Stimulated activated CD4-positive, alpha-beta T cell treated with anti-CD3 and anti-CD28 coated beads, Interleukin-2, amount 100 ng/mL, for 48 hours (primary cell): ENCODE measurements at places on chromosomes 5 and 9.

DNA sequence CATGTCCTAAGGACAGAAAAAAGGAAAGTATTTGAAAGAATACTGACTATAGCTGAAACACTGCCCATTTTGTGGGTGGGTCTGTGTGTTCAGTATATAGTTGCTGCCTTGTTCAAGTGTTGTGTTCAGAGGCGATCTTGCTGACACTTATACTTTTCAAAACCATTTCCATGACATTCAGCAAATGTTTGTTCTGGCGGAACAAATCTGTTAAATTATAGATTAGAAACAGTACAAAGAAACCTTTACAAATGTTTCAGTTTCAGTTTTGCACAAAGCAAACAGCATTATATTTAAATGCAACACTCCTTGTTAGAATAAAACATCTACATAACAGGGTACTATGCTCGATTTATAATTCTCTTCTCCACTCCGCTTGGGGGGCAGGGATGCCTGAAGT, 2276.3 kb downstream of the MAT2B start:
- DNase-seq: no peak

GRCh38 chr5:95050708-95051107, 234.2 kb downstream of the MCTP1 start:
- DNase-seq: no peak

DNA sequence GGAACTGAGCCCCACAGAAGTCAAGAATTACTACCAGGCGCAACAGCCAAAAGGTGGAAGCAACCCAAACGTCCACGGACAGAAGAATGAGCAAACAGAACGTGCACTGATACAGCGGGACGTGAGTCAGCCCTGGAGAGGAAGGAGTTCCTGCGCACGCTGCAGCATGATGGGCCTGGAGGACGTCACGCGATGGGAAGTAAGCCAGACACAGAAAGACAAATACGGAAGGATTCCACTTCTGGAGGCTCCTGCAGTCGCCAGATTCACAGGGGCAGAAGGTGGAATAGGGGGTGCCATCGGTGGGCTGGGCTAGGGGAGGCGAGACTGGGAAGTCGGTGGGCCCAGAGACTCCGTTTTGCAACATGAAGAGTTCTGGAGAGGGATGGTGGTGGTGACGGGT, 80.3 kb upstream of the PHYKPL start:
- DNase-seq: no peak

GRCh38 chr9:108138516-108138915, 648.9 kb upstream of the KLF4 start:
- no peak for DNase-seq

GRCh38 chr5:180302256-180302655, 10.4 kb upstream of the MAPK9 start:
- no peak for DNase-seq

DNA sequence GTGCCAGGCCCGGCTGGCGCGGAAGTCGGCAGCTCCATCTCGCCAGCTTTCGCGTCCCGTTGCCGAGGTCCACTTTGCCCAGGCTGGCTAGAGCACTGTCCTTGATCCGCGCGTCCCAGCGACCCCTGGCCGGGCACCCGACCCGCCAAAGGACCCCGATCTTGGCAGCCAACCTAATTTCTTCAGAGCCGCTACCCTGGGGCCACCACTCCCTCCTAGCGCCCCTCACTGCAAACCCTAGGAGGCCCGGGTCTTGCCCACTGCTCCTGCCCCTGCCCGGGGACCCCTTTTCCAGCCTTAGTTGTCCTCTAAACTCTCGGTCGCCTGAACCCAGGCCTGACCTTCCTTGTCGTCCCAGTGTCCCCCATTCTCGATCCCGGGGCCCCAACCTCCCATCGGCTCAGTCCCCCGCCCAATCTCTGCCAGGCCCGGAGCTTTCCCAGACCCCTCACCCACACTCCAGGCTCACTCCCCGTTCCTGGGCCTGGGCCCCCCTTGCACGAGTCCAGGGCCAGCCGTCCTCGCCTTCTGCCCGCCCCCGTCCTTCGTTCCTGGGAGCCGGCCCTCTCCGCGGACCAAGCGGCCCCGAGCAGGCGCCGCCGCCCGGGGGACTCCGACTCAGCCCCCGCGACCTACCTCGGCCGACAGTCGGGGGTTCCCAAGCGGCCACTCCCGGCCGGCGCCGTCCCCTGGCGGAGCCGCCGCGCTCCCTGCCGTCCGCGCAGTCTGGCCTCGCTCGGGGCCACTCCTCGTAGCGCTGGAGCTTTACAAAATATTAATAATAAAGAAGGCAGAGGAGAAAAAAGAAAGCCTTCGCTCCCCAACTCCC, 701 bp upstream of the LMX1B start:
- DNase-seq: no peak

GRCh38 chr9:90569511-90569910, 73.1 kb downstream of the DIRAS2 start:
- DNase-seq: no peak

- no peak for DNase-seq
Measured at GRCh38 chr5:19701731-19702130, 286.3 kb downstream of the CDH18 start.

GRCh38 chr9:120779227-120779626, 14.0 kb downstream of the FBXW2 start:
- no peak for DNase-seq

- no peak for DNase-seq
Measured at GRCh38 chr5:145554399-145554798, 280.7 kb downstream of the PRELID2 start.

DNA sequence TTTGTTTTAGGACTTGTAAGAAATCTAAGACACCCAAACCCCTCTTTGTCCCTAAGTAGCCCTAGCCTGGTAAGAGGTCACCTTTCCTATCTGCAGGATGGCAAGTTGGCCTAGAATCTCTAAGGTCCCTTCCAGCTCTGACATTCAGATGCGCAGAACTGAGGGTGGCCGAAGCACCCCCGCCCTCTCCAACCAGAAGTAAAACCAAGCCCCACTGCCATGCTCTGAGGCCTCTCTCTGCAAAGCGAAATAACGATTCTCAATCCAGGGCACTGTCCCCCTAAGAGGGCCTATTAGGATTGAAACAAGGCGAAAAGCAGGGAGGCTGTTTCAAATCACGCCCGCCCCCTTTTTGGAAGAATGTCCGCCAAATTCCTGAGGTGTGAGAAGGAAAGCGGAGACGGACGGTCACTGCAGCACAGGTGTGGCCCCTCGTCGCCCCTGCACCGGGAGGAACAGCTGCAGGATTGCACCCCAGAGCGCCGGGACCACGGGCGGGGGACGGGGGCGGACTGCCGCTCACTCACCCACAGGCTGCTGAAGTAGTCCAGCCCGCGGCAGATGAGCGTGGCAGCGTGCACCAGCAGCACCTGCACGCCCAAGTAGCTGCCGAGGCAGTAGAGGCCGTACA, 824 bp downstream of the TMEM245 start:
- no peak for DNase-seq

DNA sequence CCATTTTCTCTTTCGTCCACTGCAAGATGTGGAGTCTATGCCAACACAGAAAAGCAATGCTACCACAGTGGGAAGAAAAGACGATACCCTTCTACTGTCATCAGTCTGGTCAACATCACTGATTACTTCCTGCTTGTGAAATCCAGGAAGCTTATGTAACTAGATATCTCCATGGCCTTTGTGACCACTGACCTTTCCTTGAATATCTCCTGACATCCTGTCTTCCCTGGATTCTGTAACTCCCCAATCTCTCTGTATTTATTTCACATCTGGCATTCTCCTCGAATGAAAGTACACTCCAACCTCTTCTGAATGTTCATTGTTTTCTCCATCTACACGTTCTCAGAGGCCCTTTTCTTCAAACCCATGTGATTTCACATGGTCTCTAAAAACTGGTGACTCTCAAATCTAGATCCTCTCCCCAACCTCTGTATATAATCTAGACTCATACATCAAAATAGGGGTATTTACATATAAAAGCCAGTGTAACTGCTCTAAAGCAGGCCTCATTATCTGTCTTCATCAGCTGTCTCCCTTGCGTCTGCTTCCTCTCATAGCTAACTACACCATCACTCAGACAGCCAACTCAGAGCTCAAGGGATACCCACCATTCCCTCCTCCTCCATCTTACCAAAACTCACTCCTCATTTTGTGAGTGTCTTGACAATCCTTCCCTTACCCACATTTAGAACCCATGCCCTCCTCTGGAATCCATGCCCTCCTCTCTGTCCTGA, 156.8 kb downstream of the SEMA5A start:
- DNase-seq: no peak

DNA sequence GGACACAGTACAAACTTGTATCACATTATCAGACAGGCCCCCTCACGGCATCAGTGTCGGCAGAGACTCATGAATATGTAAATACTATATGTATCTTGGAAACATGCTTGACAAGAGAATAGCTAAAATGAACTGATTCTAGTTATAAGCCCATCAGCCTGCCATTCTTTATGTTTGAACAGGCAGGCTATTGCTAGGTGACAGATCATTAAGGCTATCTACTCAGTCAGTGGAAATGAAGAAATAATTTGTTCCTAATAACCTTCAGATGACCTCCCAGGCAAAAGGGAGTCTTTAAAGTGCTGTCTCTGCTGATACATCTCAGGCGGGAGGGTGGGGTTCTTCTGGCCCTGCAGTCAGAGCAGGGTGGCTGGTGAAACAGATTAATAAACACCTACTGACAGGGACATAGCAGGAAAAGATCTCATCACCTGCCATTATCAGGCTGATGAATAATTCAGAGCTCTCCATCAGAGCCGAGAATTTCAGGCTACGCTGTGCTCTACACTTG, 394.2 kb downstream of the RASEF start:
- DNase-seq: no peak

GRCh38 chr9:100619194-100619593, 41.3 kb downstream of the CAVIN4 start:
- DNase-seq: no peak

DNA sequence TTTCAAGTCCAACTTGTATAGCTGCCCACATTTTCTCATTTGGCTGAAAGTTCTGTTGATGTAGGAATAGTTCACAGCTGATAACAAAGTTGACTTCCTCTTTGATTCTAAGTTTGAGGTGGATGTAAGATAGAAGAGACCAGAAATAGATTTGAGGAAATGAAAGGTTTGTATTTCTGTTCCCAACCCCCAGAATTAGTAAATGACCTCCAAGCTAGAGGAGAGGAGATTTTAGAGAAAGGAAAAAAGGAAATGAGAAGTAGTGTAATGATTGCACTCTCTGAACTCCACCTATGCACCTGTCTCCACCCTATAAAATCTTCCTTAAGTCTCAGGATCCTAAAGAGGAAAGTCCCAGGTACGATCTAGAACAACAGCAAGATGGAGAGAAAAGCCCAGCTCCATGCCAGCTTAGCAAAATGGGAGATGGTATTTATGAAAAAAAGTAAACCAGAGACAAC, 130.4 kb upstream of the POC5 start:
- no peak for DNase-seq

DNA sequence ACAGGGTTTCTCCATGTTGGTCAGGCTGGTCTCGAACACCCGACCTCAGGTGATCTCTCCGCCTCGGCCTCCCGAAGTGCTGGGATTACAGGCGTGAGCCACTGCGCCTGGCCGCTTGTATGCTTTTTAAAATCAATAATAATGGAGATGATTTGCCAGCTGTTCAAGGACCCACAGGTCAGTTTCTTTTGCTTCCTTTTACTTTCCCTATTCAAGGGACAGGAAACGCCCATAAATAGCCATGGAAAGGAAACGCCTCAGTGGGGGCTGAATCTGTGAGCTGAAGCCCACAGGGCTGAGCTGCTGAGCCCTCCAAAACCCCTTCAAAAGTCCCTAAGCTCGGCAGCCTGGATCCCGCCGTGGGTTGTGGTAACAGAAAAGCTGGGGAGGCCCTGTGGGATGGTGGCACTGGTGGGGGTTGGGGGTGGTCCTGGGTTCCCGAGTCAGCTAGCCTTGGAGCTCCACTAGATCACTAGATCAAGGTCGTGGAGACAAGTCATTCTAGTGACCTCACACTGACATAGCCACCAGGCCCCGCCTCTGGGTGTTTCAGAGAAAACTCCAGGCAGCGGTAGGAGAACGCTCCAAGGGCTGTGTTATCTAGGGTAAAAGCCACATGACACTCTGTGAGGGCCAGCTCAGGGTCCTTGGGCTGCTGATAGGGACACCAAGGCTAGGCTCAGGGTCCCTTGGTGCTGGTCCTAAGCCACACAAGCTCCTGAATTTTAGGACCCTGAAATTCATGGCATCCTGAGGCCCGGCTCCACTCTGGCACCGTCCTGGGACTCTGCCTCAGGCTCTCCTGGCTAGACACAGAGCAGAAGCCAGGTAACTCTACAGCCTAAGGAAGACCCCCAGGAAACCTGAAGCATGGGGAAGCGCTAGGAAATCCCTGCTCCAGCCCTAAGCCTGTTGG, 18.0 kb upstream of the DUSP1 start:
- no peak for DNase-seq

DNA sequence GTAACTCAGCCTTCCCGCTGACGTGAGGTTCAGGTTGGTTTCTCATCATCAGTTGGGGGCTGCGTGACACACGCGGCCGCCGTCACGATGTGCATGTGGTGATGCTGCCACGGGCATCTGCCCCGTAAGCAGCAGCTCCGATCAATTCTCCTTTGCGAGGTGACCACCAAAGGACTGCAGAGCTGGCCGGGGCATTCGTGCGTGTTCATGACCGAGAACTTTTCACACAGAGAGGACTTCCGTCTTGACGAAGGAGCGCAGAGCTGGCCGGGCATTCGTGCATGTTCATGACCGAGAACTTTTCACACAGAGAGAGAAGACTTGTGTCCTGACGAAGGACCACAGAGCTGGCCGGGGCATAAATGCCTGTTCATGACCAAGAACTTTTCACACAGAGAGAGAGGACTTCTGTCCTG, 3.8 kb upstream of the LCN1 start:
- no peak for DNase-seq

GRCh38 chr5:78578015-78578414, 70.6 kb downstream of the LHFPL2 start:
- no peak for DNase-seq

DNA sequence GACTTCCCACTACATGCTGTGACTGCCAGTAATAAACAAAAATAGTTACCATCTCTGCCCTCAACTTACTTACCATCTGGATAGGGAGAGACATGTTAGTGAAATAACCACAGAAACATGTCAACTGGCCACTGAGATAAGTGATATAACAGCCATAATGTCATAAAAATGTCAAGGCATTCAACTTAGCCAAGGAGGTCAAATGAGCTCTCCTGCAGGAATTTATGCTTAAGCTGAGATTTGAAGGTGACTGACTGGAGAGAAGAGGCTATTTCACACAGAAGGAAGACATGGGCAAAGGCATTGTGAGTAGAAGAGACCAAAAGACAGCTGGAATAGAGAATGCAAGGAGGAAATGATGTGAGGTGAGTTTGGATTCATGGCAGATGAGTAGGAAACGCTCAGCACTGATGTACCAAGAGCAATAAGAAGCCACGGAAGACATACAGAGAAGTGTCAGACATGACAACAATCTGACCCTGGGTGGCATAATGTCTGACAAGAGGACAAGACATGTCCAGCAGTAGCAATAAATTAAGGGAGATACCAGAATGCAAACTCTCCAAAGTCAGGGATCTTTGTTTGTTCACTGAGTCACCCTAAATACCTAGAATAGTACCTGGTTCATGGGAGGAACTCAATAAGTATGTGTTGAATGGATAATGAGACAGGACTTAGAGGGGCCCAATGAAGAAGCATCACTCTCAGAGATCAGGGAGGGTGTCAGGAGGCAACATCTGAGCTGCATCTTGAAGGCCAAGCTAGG, 318.8 kb downstream of the ACTL7B start:
- no peak for DNase-seq

DNA sequence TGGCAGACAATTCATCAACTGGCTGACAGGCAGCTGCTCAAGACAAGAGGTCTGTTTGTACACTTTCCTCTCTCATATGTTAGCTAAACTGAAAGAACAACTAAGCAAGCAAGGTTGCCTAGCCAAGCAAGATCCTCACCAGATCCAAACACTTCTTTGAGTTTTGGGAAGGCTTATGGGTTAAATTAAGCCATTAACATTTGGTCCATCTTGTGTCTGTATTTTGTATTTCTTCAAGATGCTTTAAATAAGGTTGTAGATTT, 170.4 kb upstream of the RAI14 start:
- DNase-seq: no peak
